ENCODE measurements at places on chromosomes 5 and 9.

- DNase-seq = no peak
Observed at GRCh38 chr9:2257248-2257929, 242.2 kb downstream of the SMARCA2 start.

DNA sequence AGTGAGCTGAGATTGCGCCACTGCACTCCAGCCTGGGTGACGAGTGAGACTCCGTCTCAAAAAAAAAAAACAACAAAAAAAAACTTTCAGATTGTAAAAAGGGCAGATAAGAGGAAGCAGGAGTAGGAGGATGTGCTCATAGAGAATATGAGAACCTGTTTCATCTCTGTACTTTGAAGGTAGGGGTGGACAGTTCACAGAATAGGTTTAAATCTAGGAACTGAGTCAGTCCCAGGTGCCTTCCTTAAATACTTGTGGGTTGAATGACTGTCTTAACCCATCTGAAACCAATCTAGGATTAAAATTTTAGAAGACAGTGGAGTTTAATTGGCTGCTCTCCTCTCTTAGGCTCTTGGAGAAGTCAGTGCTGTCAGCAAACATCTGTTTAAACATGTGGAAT, 12.4 kb downstream of the POLK start:
- DNase-seq = no peak

DNA sequence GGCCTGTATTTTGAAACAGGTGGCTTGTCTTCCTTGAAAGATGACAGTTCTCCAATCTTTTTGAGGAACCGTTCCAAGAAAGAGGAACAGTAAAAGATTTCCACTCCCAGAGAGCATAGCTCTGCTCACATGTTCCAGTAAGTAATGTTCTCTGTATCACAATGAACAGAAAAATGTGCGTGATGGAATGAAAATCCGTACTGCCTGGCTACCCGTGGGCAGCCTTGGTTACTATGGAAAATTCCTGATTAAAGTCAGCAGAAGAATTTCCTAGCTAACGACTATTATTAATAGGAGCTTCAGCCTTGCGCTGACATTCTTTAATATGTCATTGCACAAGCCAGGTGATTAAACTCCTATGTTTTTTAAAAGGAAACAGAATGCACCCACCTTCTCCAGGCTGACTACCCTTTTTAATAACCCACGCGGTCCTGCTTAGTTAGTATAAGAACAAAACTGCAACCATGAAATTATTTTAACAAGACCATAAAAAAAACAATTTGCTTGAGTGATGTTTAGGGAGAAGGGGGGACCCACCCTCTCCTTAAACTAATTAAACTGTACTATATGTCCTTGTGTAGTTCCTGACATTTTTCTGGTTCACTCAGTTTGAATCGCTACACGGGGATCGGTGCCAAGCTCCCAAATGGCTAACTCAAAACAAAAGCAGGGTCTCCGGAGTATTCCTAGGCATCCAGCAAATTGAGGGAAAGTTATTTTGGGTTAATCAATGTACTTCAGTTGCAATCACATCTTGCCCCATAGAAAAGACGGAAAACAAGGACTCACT, 54.8 kb upstream of the CPEB4 start:
- no peak for DNase-seq

DNA sequence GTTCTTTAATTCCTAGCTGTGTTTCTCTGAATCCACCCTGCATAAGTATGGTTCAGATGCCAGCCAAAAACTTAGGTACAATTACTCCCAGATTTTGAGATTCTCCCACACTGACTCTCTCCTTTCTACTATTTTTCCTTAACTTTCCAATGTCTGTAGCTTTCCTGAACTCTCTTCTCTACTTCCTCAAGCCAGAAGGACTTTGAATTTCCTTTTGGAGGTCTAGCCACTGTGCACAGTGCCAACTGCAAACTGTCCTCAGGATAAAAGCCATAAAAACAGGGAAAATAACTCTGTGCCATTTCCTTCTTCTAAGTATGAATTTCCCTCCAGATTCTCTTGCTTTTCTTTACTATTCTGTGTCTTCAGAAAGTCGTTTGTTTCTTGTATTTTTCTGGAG, 157.2 kb downstream of the AP3B1 start:
- DNase-seq = no peak

Data from aorta (tissue), 5 donors.